ENCODE measurements at places on chromosomes 6 and 20.

GRCh38 chr20:25025986-25026605 lies 31.8 kb downstream of the ACSS1 start:
- no peak for DNase-seq

- no peak for DNase-seq
Measured at GRCh38 chr6:30712441-30712945, 4.6 kb downstream of the MDC1 start.

- no peak for DNase-seq
Measured at GRCh38 chr6:164322533-164322932, 908.0 kb downstream of the QKI start.

- no peak for DNase-seq
Measured at GRCh38 chr6:128144320-128144719, 243.5 kb upstream of the THEMIS start.

DNA sequence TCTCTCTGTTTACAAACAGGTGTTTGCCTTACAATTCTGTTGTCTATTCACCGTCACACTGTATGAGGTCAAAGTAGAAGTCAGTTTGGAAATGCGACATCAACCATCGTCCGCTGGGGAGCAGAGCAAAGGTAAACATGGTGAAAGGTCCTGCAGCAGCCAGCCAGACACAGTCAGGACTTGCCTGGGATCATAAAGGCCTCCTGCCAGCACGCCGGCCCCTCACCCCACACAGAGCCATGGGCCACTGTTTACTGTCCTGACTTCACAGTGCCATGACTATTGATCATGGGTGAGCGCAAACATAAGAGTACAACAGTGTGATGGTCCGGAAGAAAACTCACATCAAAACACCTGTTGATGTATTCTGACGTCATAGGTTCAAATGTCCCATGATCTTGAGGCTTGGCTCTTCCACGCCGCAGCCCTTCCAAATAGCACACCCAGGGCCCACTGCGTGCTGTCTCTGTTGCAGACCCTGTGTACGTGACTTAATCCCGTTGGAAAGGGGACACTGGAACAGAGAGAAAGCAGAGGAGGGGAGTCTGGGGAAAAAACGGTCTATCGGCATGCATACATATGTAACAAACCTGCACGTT lies 16.9 kb upstream of the PPP1R3G start:
- DNase-seq: no peak

DNA sequence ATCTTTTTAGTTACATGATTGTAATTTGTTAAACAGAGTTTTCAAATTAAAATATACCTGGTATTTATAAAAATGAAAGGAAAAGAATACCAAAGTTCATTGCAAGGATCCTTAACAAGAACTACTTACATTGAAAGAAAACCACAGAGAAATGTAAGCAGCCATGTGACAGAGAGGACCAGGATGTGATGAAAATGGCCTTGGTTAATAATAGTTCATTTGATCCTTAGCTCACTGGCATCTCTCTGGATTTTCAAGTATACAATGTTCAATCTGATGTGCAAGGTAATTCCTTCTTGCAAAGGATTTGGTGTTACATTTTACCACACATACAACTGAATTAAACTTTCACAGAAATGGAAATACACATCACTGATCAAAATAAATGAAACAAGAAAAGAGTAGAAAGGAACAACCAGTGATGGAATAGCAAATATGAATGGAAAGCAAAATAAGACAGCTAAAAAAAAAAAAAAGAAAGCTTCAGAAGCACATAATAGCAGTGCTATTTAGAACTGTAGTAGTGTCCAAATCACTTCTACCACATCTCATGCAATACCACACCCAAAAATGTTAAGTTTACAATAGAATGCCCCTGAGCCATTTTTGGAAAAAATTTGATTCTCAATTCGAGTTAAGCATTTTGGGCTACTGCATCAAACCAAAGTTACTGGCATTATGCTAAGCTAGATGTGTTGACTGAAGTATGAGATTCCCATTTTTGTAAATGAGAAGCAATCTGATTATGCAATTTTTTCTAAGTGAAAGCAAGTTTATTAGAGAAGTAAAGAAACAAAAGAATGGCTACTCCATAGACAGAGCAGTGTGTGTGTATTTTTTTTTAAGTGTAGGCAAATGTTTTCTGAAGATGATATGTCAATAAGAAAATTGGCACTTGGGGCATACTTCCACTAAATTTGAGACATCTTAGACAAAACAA lies 22.6 kb upstream of the HLA-A start:
- DNase-seq: no peak

DNA sequence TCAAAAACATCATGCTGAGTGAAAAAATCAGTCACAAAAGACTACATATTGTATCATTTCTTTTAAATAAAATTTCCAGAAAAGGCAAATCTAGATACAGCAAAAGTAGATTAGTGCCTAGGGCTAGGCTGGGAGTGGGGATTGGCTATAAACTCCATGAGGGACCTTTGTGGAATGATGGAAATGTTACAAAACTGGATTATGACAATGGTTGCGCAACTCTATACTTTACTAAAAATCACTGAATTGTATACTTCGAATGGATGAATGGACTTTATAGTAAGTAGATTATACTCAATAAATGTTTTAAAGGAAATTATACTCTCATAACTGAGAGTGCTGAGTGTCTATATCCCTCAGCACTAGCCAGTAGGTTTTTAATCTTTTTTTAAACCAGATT lies 4.3 kb downstream of the HMGN3 start:
- DNase-seq: no peak

DNA sequence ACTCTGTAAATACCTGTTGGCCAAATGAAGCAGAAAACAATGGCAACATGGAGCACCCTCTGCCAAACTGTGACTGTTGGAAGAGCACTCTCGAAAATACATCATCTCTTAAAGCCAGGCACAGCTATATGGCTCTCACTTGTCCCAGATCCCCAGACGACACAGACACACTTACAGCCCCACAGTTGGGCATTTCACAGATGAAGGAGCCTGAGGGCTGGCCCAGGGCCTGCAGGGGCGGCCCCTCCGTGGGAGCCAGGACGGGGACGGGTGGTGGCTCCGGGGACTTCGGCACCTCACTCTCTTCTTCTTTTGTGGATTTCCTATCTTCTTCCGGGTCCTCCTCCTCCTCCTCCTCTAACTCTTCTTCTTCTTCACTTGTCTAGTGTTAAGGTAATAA lies 18.4 kb upstream of the MRPS10 start:
- DNase-seq: no peak

DNA sequence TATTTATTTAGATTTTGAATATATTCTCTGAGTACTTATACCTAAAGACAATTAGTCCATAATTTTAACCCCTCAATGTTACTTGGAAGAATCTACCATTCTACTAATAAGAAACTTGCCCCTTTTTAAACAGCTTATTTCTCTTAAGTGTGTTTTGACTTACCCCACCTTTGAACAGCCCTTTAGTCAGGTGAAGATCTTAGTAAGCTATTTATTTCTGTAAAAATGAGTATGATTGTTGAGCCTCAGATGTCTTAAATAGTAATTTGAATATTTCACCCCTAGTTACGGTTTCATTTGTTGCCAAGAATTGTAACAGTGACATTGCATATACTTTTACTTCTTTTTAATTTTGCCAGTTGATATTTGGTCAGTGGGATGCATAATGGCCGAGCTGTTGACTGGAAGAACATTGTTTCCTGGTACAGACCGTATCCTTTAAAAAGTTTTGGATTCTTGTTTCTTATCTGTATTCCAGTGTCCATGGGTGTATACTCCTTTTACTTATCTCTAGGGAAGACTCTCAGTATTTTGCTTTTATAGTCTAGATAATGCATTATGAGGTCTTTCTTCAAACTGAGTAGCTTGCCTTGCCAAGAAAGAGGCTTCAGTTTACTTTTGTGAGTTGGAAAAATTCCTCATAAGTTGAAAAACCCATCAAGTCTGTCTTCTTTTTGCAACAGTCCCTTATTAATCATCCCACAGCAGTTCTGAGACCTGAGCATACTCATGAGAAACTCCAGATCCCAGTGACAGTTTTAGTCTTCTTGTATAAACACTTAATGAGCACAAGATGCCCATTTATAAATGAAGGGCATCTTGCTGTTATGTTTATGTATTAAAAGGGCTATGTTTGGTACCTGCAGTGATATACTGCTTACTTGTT lies 48.8 kb downstream of the MAPK14 start:
- no peak for DNase-seq

DNA sequence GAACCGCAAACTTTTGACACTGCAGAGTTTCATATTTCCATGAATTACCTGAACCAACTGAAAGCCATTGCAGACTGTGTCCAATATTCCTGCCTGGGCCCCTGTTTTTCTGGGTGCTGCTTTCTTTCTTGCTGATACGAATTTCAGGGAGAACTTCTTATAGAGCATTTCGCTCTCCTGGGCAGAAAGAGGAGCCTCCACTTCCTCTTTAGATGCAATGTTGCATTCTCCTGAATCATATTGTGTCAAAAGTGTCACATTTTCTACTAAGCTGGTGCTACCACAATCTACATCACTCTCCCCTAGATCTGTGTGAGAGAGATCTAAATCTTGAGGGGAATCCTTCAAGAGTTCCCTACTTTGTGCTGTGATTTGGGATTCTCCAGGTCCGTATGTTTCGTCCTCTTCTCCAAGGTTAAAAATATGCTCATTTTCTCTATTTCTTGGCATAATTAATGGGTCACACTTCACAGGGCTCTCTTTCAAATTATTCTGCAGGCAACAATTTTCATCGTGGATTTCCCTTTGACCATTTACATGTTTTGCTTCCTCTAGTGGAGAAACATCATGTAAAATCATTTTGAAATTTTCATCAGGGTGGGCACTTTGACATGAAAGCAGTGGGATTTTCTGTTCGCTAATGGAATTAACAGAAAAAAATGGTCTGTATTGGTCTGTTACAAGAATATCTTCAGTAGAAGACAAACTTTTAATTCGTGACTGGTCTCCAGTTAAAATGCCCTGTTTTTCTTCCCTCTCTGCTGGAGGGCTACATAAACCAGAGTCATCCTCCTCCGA lies 102.3 kb downstream of the DST start:
- DNase-seq: no peak

DNA sequence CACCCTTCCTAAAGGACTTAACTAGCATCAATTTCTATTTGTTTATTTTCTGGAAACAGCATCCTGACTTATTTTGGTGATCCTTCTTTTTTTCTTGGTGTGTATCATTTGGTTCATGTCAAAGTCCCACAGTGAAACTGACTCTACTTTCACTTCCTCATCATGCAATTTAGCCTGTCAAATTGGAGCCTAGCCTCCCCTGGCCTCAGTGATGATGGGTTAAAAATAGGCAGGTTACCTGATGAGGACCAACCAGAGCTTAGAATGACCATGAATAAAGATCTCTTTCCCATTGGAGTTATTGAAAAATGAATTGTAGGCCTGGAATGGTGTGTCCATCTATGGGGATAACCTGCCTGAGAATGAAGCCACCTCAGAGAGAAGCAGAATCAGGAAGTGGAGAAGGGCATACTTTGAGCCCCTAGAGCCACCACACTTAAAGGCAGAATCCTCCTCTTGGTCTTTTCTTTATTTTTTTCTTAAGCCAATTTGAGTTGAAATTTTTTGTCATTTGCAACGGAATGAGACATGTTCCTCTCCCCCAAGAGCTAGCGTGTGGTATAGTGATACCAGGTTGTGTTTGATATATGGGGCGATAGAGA lies 105.6 kb downstream of the BTBD3 start:
- DNase-seq: no peak

GRCh38 chr6:137480431-137480830 lies 13.8 kb downstream of the OLIG3 start:
- DNase-seq: no peak

- DNase-seq: no peak
Measured at GRCh38 chr6:11605507-11605905, 68.0 kb downstream of the TMEM170B start.

DNA sequence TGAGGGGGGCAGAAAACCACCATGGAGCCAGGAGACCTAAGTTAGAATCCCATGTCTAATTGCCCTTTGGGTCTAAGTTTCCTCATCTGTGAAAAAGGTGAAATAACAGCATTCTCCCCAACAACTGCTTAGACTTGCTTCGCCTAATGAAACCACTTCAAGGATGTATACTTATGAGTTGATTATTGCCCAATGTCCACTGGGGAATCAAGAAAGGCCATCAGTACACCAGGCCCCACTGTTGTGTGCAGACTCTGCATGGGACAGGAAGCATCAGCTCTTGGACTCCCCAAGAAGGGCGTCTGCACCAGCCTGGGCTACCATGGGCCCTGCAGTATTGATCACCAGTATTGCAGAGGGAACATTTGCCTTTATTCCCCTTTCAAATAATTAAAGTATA lies 189.6 kb downstream of the MAFB start:
- DNase-seq: no peak

DNA sequence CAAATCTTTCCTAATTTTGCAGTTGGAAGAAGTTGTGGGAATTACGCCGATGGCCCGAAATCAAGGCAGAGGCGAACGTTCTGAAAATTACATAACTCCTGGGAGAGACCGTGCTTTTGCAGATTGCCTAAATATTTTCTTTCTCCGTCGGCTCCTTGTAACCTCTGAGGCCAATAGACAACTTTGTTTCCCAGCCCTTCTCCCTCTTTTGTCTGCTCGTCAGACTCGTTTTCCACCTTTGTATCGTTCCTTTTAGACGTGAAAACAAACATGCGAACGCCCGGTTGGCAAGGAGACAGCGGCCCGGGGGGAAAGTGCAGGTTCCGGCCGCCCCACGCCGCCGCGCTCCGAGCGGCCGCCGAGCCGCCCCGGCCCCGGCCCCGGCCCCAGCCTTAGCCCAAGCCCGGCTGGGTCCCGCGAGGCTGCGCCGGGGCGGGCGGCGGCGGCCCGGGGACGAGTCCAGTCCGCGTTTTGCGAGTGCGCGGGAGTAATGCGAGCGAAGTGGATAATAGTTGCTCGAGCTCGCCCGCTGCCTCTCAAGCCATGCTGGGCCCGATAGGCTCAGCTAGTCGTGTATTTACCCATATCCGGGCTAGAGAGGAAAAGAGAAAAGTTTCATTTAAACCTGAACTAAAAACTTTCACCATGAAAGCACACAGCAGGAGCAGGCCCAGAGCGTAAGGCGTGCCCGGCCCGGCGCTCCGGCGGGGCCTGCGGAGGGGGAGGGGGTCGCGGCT lies at the start of gene ARID1B:
Gene ARID1B, plus strand, starts transcription at position 539 of the 737 bp plus-strand sequence. CDS start 303 bp downstream, outside the sequence.
- DNase-seq: peak; percentile 87

DNA sequence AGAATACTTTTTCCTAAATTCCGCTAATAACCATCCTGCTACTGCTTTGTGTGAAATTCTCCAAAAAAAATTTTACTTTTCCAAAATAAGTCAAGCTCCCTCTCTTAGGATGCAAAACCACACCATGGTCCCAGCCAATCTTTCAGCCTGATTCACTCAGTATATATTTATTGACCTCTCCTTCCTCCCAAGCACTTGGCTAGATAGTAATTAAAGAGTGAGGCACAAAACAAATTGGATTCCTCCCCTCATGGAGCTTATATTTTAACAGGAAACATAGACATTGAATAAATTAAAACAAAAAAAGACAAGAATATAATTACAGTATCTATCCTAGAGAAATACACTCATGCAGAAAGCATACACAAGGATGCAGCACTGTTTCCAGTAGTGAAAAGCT lies 9.0 kb upstream of the ZNF217 start:
- no peak for DNase-seq
